MV-4-11 (cell line): ENCODE measurements at places on chromosomes 4 and X.

DNA sequence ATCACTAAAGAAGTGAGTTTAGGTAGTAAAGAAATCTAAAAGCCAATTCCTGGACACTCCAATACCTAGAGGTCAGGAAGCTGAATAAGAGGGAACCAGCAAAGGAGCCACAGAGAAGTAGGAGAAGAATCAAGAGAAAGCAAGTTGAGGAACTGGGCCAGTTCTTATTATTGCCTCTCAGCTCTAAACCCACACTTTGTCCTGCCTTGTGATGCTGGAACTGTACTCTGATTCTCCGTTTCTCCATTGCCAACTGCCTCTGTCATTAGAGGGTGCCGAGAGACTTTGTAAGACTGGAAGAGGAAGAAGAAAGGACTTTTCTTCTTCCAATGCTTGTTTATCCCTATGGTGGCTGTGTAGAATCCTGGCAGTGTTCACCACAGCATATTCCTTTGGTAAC, 38.6 kb downstream of the NSUN7 start:
- DNase-seq: no peak

DNA sequence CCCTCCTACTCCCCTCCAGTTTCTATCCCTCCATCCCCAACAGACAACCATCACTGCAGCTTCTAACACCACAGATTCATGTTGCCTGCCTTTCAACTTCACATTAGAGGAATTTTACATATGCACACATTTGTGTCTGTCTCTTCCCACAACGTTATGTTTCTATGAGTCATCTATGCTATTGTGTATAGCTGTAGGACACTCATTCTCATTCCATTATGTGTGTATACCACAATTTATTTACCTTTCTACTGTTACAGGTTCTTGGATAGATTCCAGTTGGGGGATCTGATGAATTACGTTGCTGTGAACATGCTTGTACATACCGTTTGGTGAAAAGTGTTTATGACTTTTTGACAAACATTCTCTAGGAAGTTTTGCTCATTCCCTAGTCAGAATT, 58.8 kb upstream of the TRPC3 start:
- DNase-seq: no peak

DNA sequence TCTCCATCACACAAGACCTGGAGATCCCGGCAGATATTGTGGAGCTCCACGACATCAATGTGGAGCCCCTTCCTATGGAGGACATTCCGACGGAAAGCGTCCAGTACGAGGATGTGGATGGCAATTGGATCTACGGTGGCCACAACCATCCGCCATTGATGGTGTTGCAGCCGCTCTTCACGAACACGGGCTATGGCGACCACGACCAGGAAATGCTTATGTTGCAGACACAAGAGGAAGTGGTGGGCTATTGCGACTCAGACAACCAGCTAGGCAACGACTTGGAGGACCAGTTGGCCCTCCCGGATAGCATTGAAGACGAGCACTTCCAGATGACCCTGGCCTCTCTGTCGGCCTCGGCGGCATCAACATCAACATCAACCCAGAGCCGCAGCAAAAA, 717 bp downstream of the YY2 start:
- no peak for DNase-seq

DNA sequence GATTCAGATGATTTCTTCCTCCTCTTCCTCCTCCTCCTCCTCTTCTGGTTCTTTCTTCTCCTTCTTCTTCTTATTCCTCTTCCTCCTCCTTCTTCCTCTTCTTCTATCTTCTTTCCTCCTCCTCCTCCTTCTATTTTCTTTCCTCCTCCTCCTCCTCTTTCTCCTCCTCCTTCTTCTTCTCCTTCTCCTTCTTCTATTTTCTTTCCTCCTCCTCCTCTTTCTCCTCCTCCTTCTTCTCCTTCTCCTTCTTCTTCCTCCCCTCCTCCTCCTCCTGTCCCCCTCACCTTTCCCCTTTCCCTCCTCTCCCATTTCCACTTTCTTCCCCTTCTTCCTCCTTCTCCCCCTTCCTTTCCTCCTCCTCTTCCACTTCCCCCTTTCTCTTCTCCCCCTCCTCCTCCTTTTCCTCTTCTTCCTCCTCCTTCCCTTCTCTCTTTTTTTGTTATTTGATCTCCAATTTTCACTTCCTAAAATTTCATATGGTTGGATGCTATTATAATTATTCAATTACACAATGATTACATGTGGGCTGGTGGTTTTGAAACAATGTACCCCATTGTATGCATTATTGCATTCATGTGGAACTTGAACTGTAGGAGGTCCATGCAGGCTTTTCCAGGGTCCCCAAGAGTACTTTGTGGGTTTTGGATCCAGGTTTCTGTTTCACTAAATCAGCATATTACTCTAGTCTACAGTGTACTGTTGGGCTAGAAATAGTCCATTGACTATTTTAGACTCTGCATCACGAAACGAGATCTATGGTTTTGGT, 68.1 kb downstream of the SORBS2 start:
- DNase-seq: peak; percentile 71

DNA sequence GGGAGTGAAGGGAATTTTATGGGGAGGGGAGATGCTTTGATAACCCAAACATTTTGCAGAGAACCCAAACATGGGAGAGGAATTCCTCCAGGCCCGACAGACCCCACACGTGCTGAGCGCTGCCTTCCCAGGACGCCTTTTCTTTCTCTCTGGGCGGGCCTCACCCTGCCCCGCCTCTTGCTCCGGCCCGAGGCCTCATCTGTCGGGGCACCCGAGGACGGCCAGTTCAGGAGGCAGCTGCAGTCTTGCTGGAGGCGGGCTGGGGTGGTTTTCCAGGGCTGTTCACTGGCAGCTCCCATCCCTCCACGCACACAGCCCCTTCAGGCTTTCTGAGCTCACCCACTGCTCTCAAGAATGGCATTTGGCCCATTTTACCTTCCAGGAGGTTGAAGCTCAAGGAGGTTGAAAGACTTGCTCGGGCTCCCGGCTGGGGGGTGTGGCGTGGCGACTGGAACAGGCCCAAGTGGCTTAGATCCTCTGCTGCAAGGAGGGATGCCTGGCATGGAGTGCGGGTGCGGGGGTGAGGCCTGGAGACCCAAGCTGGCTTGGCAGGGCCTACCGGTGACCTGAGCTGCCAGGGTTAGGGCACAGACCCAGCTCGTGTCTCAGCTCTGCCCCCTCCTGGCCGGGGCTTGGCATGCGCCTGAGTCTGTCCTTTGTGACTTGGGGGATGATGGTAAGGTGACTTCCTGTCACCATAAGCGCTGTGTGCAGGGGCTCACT, 99.2 kb downstream of the PSAPL1 start:
- peak; percentile 46 for DNase-seq

DNA sequence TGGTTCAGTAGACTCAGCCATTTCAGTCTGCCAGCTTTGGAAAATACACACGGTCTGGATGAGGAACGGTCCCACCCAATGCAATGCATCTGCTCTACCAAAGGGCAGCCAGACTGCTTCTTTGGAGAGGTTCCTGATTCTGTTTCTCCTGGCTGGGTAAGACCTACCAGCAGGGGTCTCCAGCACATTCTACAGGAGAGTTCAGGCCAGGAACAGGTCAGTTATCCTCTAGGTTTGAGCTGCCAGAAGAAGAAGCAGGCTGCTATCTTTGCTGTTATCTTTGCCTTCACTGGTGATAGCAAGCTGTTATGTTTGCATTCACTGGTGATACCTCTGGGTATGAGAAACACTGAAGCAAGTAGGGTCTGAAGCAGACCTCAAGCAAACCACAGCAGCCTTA, 45.5 kb upstream of the PBDC1 start:
- peak; percentile 0 for DNase-seq

DNA sequence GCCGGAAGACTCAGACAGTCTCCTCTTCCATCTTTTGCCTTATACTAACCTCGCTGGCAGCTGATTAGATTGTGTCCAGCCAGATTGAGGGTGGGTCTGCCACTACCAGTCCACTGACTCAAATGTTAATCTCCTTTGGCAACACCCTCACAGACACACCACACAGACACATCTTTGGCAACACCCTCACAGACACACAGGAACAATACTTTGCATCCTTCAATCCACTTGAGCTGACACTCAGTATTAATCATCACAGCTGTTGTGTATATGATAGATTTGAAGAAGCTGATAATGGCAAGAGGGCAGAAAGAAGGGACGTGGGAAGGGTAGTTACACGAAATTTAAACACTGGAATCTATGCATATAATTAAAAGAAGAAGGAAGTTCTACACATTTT, 139.5 kb downstream of the ANKRD50 start:
- no peak for DNase-seq
